ENCODE measurements at places on chromosomes 13 and 19. TPM values are rescaled to one million over a fixed set of nuclear protein-coding genes. Genes with fewer than 3 reads are reported as not detected.

CACNG7 gene
- not detected for total RNA-seq

UNC13A gene
- under 0.01 TPM for total RNA-seq

ITGBL1 gene
- total RNA-seq: 8.2 TPM

RFPL4A gene
- total RNA-seq: not detected

RASA3 gene
- 31.5 TPM for total RNA-seq

TTC9B gene
- total RNA-seq: not detected

C19orf73 gene
- total RNA-seq: 3.8 TPM

PRSS57 gene
- not detected for total RNA-seq

SLC25A42 gene
- total RNA-seq: 12.8 TPM

SMAD9 gene
- 5.9 TPM for total RNA-seq

DNA sequence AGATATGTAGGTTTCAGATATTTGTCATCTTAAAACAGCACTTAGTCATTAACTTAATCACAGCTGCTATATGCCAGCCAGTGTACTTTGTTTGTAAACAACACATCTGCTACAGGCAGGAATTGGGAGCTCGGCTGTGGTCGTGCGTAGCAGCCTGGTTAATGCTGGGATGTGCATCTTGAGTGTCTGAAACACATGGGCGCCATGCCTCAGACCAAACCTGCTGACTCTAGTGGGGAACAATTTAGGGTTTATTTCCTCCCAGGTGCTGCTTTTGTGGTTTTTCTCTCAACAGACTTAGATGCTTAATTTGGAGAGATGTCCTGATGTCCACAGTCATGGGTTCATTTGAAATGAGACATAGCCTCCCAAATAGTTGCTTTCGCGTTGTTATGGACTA is 238.5 kb upstream of the TMTC4 start:
- no peak for DNase-seq

DNA sequence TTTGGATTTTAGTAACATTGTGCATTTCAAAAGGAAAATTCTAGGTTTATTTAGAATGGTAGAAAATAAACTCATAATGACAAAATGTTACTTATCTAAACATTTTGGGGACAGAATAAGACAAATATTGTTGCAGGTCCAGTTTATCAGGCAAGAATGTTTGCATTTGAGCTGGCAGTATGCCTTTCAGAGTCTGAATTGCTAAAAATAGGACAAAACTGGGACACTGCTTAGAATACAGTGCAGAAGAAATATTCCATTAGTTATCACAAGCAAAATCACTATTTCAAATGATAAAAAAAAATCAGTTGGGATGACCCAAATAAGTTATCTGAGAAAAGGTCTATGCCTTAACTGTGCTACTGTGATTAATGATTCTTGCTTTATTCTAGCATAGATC is 870.3 kb upstream of the MIR17HG start:
- DNase-seq: no peak

DNA sequence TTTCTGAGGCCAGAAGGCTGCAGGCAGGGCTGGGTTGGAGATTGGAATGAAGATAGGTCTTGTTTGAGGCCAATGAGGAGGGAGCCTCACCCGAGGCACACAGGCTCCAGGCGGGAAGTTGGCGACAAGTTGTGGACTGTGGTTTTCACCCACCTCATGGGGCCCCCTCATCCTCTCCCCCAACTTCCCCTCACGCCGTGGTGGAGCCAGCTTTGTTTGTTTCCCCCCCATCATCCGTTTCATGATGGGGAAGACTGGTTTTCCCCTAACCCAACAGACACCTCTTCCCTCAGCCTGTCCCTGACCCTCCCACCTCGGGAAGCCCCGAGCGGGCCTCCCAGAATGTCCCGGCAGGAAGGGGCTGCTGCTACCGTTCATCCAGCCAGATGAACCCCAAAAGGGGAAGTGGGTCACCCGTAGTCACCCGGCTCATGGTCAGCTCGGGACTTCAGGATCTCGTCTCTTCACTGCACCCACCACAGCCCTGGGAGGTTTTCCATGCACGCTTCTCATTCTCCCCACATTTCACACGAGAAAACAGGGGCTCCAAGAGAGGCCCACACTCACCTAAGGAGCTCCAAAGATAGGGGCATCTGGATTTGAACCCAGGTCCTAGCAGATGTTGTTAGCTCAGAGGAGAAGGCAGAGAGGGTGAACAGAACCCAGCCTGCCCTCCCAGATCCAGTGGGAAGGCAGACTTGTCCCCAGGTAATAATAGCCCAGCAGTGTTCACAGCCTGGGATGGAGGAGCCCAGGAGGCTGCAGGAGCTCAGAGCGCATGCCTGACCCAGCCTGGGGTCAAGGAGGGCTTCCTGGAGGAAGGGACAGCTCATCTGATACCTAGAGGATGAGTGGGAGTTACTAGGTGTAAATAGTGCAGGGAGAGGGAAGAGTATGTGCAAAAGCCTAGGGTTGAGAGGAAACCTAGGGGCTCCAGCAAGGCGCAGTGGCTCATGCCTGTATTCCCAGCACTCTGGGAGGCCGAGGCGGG is 23.5 kb downstream of the CEACAM16 start:
- no peak for DNase-seq

DNA sequence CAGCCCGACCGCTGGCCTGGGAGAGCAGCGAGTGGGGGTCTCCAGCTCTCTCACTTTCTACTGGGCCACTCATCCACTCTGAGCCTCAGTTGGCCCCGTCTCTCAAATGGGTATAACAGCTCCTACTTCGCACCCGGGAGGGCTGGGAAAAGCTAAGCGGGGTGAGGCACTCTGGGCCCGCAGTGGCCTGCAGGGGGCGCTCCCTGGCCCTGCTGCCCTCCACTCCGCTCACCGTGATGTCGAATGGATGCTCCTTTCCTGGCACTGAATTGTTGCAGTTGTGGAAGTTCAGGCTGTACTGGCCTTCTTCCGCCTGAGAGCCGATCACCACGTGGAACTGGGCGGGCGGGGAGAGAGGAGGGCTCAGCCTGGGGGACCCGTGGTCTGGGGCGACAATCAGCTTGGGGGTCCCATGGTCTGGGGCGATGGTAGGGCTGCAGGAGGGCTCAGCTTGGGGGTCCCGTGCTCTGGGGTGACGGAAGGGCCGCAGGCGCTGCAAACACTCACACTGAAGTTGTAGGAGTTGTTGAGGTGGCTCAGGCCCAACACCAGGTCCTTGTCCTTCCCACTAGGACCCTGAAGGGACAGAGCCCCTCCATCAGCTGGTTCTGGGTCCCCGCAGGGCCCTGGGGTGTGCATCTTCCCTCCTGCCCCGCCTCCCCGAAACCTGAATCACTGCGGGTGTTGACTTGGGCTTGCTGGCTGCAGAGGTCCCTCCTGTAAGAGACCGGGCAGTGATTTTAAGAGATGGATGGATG is 3.9 kb downstream of the GPR108 start:
- no peak for DNase-seq

GRCh38 chr19:6686628-6686975 is 16.6 kb upstream of the TNFSF14 start:
- no peak for DNase-seq

GRCh38 chr19:38234615-38235014 is 10.6 kb upstream of the DPF1 start:
- DNase-seq: no peak

DNA sequence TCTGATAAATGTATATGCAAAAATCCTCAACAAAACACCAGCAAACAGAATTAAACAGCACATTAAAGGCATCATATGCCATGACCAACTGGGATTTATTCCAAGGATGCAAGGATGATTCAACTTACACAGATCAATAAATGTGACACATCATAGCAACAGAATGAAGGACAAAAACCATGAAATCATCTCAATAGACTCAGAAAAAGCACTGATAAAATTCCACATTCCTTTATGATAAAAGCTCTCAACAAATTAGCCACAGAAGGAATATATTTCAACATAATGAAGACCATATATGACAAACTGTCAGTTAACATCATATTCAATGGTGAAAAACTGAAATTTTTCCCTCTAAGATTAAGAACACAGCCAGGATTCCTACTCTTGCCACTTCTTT is 691.6 kb downstream of the DIAPH3 start:
- no peak for DNase-seq

- no peak for DNase-seq
Measured at GRCh38 chr13:51737609-51738008, 66.4 kb downstream of the DHRS12 start.

DNA sequence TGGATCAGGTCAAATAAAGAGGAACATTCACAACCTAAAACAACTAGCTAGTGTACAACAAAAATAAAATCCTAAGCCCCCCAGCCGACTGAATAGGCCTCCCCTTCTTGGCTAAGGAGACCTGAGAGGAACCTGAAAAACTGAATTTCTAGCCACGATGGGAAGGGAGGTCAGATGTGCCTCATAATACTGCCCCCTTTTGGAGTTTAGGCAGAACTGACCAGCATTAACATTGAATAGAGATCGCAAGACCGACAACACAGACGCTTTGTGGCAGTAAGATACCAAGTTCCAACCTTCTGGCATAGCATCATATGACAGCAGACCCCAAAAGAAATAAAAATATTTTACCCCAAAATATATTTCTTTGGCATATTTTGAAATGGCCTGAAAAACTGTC is 15.9 kb downstream of the CBY2 start:
- no peak for DNase-seq

GRCh38 chr13:92806215-92806614 is 420.4 kb upstream of the GPC6 start:
- no peak for DNase-seq

GRCh38 chr19:14786421-14786851 is 8.1 kb upstream of the ADGRE2 start:
- DNase-seq: no peak

DNA sequence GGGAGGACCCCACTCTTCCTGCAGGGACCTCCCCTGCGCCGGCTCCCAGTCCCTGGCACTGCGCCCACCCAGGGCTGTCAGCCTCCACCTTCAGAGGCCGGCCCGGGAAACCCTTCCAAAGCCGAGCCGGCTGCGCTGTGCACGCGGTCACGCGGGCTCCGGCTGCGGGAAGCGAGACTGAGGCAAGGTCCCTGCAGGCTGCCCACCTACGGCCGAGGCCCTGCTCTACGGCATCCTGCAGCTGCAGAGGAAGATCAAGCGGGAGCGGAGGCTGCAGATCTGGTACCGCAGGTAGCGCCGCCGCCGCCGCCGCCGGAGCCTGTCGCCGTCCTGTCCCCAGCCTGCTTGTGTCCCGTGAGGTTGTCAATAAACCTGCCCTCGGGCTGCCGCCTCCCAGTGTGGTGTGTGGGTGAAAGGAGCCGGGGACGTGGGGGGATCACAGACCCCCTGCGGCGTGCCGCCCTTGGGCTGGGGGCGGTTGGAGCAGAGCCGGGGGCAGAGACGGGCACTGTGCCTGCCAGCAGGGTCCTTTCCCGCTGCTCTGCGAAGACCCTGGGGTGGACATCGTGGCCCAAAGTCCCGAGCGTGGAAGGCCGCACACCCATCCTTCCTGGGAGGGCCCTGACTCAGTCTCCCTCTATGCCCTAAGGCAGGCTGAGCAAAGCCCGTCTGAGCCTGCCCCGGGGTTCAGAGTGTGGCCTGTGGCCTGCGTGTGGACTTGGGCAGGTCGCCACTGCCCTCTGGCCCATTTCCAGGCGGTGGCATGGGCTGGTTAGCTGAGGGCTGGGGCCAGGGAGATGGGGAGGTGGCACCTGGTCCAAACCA is 5.9 kb downstream of the GAMT start:
- DNase-seq: no peak

GRCh38 chr19:31160336-31160926 is 188.8 kb downstream of the TSHZ3 start:
- no peak for DNase-seq

DNA sequence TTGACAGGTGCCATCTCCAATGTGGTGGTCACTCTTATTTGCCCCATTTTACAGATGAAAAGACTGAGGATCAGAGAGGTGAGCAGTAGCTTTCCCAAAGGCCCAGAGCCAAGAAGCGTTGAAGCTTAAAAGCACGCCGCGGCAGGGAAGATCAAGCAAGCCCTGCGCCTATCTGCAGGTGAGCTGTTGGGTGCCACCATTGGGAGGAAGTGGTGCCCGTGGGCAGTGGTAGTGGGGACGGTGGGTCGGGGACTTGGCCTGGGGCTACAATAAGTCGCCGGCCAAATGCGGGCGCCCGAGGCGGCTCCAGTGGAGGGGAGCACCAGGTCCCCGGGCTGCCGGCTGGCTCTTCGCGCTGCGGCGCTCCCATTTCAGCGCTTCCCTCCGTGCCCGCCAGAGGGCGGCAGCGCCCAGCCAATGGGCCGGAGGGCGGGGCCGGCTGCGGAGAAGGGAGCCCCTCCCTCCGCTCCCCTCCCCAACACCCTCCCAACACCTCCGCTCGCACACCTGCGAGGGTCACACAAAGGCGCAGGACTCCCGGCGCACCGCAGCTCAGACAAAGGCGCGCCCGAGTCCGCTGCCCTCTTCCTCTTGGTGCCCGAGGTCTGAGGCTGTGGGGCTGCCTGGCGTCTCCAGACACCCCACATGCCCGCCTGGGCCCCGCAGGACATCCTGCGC is 744 bp upstream of the POU2F2 start:
- peak; percentile 26 for DNase-seq

- DNase-seq: no peak
Measured at GRCh38 chr19:17402982-17403855, 2.2 kb downstream of the BST2 start.

GRCh38 chr13:27573265-27573664 is 47.1 kb downstream of the LNX2 start:
- DNase-seq: no peak
